Neural crest cell (in vitro differentiated cells): ENCODE measurements at places on chromosomes 13 and 19. TPM values are rescaled to one million over a fixed set of nuclear protein-coding genes. Genes with fewer than 3 reads are reported as not detected.

- no peak for DNase-seq
Observed at GRCh38 chr19:6983448-6983847, 37.8 kb downstream of the MBD3L2B start.

- DNase-seq, result no peak
Observed at GRCh38 chr13:106372199-106373155, 163.0 kb downstream of the EFNB2 start.

GRCh38 chr13:59747529-59747928, 416.2 kb downstream of the DIAPH3 start:
- no peak for DNase-seq

DNA sequence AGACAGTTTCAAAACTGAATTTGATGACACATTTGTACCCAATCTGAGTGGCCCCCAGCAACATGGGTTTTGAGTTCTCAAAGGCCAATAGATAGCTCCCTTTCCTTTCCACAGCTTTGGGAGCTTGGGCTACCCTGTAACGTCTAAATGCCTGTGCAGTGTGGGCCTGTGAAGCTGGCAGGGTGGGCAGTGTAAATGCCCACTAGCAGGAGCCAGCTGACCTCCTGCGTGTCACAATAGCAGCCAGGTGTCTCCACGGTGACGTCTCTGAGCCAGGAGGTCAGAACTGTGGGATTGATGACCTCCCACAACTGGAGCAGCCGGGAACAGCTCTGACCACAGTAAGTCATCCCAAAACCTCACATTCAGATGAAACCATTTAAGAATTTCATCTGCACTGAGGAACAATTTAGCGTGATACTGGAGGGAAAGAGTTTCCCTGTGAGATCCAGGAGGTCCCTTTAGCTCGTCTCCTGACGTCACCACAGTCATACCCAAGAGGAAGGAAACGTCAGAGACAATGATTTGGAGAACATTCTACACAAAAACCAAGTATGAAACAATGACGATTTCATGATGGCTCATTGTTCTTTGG, at the start of gene IPO5:
Gene IPO5 (plus strand): TSS at position 300 of the 595 bp plus-strand sequence. CDS start 23,022 bp downstream, outside the sequence.
- no peak for DNase-seq

DNA sequence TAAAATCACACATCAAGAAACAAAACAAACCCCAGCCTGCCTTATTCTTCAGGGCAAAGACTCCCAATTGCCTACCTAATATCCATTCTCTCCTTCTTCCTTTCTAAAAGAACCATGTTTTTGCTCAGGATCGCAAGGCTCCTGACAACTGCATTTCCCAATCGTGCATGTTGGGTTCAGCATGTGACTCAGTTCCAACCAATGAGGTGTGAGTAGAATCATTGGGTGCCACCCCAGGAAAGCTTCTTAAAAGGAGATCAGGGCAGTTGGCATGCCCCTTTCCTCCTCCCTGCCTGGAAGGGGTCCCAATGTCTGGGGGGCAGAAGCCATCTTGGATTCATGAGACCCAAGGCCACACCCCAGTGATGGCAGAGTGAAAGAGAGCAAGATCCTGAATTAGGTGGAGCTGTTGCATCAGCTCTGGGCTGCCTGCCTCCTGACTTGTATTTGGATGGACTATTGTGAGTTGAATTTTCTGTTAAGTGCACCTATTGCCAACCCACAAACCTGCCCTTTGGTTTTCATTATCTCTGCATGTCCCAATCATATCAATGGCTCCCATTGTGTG, 26.0 kb upstream of the UBAC2 start:
- no peak for DNase-seq

The COL4A1 gene
- 65.5 and 67.9 TPM in 2 replicates for total RNA-seq

The SULT2A1 gene
- not detected in 2 replicates for total RNA-seq

The HIPK4 gene
- 0.11 and 0.30 TPM in 2 replicates for total RNA-seq

GRCh38 chr19:14614099-14614412, 31.2 kb downstream of the CLEC17A start:
- DNase-seq, result no peak

The IGFL1 gene
- not detected in 2 replicates for total RNA-seq

- no peak for DNase-seq
Observed at GRCh38 chr19:38321646-38322196, 2.1 kb downstream of the KCNK6 start.
